ENCODE measurements at places on chromosomes 16 and 17.

GRCh38 chr17:80346498-80347275, 68.3 kb upstream of the ENDOV start:
- DNase-seq: no peak

GRCh38 chr17:10171581-10171981, 26.8 kb downstream of the GAS7 start:
- DNase-seq: no peak

GRCh38 chr17:881778-882177, 97.8 kb downstream of the NXN start:
- DNase-seq: no peak

DNA sequence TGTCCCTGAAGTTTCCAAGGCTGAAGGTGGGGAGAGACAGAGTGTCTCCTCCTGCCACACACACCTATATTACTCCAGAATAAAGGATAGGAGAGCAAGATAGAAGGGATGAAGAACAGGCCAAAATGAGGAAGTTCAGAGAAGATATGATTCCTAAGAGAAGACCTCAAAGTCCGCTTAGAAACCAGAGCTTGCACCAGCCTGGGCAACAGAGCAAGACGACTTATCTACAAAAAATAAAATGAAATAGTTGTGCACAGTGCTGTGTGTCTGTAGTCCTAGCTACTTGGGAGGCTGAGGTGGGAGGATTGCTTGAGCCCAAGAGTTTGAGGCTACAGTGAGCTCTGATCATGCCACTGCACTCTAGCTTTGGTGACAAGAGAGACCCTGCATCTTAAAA, 128.2 kb downstream of the HS3ST3B1 start:
- no peak for DNase-seq

GRCh38 chr17:74008196-74008595, 195.3 kb upstream of the RPL38 start:
- no peak for DNase-seq

DNA sequence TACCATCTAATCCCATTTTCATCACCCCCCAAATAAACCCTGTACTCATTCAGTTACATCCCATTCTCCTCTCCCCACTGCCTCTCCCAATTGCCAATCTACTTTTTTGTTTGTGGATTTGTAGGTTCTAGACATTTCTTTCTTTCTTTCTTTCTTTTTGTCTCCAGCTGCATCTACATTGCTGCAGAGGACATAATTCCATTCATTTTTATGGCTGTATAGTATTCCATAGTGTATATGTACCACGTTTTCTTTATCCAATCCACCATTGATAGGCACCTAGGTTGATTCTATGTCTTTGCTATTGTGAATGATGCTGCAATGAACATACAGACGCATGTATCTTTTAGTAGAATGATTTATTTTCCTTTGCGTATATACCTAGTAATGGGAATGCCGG, 6.3 kb upstream of the CRYM start:
- DNase-seq: no peak

GRCh38 chr16:17526956-17527937, 56.5 kb upstream of the XYLT1 start:
- no peak for DNase-seq

- no peak for DNase-seq
Observed at GRCh38 chr17:77736199-77736585, 222.3 kb upstream of the TNRC6C start.

- no peak for DNase-seq
Observed at GRCh38 chr16:87233928-87234327, 83.3 kb downstream of the C16orf95 start.

DNA sequence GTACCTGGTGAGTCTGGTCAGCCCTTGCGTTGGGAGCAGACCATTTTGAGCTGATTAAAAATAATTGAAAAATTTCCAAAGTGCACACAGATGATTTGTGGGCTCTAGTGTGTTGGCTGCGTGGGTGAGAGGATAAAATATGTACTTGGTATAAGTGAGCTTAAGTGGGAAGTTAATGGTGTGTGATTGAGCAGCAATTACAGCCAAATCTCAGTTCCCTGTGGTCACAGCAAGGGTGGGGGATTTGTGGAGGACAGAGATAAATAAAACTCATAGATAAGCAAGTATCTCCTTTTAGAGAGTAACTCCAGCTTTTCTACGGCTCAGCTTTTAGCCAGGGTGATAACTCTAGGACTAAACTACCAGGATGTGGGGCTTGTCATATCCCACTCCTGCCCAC, 390.4 kb downstream of the UTP18 start:
- DNase-seq: no peak

GRCh38 chr17:38970804-38971203, 3.6 kb upstream of the FBXO47 start:
- no peak for DNase-seq

DNA sequence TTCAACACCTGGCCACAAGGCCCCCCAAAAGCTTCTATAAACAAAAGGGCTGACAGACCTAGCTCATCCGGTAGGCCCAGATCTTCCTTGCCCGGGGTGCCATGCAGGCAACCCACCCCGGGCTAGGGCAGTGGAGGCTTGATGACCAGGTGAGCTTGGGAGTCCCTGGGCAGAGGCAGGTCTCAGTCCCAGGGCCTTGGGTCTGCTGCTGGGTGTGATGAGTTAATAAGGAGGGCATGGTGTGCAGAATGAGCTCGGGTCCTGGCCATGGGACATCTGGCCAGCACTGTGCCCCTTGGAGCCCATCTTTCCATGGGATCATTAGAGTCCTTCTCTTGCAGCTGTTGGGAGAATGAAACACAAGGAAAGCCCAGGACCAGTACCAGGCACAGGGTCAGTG, 20.2 kb upstream of the MPRIP start:
- DNase-seq: no peak

DNA sequence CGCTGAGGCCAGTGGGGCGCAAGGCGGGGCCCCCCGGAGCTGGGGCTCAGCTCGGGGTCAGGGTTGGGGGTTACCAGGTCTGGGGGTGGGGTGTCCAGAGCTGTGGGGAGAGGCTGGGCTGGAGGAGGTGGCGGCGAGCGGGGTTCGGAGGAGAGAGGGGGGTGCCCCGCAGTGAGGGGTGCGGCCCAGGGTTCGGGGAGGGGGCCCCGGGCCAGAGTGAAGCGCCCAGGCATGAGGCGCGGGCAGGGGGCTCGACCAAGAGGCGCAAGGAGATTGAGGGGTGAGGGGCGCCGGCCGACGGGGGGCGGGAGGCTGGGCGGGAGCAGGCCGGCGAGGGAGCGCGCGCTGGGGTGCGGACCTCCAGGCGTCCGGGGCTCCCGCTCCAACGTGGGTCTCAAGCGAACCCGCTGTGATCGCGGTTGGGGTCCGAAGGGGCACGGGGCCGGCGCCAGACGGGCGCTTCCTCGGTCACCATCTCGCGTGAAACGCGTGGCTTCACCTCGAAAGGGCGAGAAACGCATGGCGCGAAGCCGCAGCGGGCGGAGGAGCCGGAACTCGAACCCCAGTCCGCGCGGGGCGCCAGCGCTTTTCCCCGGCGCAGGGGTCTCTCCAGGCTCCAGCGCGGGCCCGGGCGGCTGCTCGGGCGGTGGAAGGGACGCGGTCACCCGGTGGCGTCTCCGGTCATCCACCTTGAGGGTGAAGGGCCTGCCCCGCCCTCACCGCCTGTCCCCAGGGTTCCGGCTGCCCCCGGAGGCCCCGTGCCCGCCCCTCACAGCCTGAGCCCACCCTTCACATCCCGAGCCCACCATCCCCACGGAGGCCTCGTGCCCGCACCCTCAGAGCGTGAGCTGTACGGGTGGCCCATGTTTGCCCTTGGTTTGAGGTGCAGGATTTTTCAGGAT, 846 bp downstream of the CPNE7 start:
- DNase-seq: no peak

DNA sequence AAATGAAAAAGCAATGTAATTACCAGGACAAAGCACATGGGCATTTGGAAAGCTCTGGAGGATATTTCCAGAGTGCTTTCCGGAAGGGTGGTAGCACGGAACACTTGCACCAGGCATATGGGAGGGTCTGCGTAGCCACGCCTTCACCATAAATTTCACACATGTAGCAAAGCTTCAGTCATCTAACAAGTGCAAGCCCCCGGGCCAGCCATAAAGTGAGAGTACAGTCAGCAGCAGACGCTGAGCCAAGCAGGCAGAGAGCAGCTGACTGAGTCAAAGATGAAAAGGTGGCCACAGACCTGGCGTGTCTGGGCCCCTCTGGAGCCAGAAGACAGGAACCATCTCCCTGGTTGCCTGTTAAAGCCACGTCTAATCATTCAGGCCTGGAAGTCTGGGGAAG, 130.6 kb downstream of the SEC14L1 start:
- DNase-seq: no peak

DNA sequence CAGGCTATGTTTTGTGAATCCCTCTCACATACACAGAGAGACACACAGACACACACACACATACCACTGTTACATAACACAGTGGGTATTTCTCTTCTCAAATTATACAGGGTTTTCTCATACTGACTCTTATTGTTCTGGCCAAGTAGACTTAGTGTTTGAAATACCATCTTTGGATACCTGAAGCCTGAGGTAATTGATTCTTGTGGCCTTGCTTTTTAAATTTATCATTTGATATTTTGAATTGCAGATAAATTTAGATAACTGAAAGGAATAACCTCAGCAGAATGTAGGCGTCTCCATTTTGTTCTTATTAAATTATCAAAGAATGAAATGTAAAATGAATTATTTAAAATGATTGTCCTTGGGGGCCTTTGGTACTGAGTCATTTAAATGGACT, 223.8 kb downstream of the LGALS9B start:
- DNase-seq: no peak

DNA sequence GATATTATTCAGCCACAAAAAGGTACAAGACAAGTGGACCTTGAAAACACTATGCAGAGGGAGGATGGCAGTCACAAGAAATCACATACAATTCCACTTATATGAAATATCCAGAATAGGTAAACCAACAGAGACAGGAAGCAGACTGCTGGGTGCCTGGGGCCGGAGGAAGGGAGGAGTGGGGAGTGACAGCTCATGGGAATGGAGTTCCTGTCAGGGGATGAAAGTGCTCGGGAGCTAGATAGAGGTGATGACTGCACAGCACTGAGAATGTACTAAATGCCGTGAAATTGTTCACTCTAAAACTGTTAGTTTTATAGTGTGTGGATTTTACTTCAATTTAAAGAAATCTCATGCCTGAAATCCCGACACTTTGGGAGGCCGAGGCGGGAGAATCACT, 74.2 kb upstream of the MED9 start:
- DNase-seq: no peak

DNA sequence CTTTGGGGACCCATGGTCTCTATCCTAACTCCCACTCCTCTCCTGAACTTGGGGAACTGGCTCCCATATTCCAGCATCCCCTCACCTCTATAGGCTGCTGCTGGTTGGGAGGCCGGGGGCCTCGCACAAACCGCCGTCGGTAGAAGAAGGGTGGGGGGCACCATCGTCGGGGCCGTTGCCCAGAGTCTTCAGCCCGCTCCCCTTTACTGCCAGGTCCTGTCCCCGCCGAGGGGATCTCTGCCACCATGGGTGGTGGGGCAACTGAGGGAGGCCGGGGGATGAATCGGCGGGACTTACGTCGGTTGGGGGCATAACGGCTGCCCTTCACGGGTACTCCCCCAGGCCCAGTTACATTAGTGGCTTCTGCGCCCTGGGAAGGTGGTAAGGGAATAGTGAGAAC, 4.3 kb downstream of the YBX2 start:
- no peak for DNase-seq

DNA sequence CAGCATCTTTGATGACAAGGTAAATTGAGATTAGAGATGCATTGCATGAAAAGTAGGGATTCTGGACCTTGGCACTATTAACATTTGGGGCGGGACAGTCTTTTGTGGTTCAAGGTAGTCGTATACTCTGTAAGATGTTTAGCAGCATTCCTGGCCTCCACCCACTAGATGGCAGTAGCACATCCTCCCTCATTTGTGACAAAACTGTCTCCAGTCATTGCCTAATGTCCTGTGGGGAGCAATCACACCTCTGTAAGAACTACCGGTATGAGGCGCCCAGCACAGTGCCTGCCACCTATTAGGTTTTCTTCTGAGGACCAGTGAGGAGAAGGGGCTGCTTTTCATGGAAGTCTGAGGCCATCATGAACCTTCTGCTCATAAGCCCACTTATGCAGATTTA, 180.8 kb downstream of the RBFOX1 start:
- no peak for DNase-seq

GRCh38 chr17:68539548-68540467, 27.6 kb downstream of the PRKAR1A start:
- DNase-seq: no peak

DNA sequence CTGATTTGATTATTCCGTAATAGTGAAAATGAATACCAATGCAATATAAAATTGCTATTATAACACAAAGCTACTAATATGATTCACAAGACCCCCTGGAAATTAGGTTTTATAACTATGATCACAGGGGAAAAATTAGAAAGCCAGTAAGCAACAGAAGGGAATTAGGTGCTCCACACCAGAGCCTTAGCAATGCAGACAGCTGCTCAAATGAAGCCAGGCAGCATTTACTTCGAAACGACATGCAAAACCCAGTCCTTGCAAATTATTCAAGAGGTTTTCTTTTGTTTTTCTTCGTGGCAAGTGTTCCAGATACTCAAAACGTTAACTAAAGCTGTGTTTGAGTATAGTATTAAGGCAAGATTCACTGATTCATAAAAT, 47.9 kb downstream of the TOX3 start:
- no peak for DNase-seq

DNA sequence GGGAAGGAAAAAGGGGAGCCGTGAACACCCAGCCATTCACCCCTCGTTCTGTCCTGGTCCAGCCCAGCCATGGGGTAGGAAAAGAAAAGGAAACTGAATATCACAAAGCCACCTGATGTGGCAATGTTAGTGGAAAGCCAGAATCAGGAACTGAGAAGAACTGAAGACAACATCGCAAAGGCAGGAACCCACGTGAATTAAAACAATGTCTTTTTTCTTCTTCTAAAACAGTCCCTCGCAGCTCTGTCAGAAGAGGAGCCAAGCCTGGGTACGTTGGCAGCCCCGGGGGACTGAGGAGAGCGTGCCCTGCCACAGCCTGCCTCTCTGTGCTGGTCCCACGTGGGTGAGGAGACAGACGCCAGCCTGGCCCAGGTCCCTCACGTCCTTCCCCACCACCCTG, 55.0 kb downstream of the ZNF423 start:
- no peak for DNase-seq

DNA sequence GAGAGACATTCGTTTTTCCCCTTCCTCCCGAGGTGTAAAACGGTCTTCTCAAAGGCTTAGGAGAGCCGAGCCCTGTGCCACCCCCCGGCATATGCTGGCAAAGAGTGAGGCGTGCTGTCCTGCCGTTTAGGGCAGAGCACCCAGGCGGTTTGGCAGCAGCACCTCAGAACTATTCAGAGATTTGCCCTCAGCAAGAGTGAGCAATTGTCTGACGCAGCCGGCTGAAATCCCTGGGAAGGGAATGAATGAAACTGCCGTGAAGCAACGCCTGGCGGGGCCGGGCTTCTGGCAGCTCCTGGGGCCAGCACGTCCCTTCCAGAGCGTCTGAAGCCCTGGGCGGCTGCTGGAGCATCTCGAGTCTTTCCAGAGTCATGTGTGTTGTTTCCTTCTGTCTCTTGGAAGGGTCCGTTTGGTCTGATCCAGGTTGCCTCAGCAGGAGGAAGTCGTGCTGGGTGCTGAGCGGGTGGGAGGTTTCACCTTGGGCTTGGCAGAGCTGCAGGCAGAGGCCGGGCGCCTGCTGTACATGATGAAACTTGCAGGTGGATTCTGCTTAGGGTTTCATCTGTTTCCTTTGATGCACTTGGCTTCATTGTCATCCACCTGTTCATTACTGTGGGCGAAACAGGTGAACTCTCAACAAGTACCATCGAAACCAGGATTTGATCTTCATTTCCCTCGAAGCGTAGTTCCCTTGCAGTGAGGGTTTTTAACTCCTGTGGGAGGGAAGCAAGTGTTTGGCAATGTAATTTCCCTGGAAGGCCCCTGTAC, 35.4 kb downstream of the TBCD start:
- peak; percentile 92 for DNase-seq

- no peak for DNase-seq
Observed at GRCh38 chr16:31698901-31699300, 171.2 kb downstream of the AHSP start.

Data from gastrocnemius medialis (tissue), 4 donors.